Myocyte (in vitro differentiated cells): ENCODE measurements at places on chromosomes 12 and 14.

- no peak for DNase-seq
These were observed 10.5 kb downstream of the C12orf75 start for GRCh38 chr12:105341010-105341409.

GRCh38 chr12:48744251-48745008 is 27.9 kb upstream of the CCNT1 start:
- peak; percentile 83 for DNase-seq

DNA sequence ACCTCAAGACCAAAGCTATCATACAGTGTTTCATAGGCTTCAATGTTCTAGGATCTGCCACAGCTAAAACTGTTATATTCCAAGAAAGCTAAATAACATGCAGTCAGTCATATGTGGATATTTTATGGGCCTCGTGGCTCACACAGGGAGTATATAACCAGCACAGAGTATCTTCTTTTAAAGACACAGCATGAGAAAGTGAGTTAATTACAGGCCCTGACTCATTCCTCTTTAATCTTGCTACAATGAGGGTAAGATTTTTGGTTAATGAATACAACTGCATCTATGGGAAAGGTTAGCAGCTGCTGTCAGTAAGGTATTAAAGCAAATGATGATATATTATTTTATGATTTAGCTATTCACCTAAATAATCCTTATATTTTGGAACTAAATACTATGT is 111.0 kb downstream of the TRAFD1 start:
- DNase-seq, result peak; percentile 75

DNA sequence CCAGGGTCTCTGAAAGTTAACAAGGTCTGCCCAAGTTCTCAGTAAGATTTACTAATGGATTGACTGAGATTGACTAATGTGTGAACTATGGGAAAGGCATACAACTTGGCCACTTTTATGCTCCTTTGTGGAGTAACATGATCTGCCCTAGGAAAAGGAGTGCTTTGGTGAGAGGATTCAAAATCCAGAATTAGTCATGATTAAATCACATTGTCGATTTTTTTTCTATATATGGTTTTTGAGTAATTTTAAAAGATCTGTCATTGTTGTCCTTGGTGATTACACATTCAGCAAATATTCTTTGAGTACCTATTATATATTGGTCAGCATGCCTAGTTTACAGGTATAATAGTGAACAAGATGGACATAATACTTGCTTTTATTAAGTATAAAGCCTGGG is 147.7 kb upstream of the SYT10 start:
- DNase-seq, result peak; percentile 54

DNA sequence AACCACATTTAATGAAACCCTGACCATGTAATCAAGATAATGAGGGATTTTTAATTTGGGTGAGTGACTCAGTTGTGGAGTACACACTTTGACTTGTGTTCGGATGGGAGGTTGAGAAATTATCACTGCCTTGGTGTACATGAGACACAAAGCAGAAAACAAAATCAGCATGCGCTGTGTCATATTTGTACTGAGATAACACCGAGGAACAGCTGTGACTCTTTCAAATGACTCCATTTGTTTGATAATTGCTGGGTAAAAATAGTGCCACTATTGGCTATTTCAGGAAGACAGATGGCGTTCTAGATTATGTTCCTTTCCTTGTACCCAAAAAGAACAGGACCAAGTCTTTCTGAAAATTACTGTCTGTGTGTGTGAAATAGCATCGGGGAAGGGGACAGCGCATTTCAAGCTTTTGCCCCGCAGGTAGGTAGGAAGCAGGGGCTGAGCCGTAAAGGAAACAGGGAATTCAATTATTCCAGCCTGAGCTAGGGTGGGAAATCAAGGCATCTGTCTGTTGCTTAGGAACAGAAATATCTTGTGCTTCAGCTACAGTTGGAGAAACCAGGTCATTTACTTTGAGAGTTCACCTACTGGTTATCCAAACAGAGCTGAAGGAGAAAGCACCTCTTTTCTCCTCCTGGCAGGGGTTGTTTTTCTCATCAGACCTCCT is 114.3 kb downstream of the SNAPC1 start:
- DNase-seq, result peak; percentile 68

- DNase-seq, result no peak
These were observed 184.1 kb downstream of the CCER1 start for GRCh38 chr12:90770861-90771260.

DNA sequence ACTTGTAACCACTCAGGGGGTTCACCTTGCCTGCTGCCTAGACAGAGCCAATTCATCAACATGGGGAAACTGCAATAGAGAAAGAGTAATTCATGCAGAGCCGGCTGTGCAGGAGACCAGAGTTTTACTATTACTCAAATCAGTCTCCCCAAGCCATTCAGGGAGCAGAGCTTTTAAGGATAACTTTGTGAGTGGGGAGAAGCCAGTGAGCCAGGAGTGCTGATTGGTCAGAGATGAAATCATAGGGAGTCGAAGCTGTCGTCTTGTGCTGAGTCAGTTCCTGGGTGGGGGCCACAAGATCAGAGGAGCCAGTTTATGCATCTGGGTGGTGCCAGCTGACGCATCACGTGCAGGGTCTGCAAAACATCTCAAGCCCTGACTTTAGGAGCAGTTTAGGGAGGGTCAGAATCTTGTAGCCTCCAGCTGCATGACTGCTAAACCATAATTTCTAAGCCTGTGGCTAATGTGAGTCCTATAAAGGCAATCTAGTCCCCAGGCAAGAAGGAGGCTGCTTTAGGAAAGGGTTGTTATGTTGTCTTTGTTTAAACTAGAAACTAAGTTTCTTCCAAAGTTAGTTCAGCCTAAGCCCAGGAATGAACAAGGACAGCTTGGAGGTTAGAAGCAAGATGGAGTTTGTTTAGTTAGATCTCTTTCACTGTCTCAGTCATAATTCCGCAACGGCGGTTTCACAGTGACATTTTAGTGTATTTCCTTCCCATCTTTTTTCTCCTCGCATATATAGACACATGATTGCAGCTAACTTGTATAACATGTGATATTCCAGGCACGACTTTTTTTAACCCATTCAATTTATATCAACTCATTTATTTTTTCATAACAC is 68.9 kb upstream of the NCOR2 start:
- peak; percentile 89 for DNase-seq

- no peak for DNase-seq
These were observed 19.6 kb downstream of the NAP1L1 start for GRCh38 chr12:76064904-76065303.

DNA sequence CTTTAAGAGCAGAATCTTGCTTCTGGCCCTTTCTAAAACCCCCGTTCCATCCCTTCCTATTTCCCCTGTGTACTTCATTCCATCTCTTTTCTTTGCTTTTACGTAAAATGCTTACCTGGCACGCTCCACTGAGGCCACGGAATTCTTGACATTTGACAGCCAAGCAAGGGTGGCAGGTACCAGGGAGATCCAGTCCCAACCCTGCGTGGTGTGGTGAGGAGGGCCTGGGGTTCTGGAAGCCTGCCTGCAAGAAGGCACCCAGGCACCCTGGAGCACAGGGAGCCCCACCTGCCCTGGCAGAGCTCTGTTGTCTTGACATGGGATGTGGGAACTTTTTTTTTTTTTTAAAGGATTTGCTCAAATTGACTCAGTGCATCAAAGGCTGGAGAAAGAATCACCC is 48.6 kb downstream of the ITPK1 start:
- DNase-seq, result no peak

GRCh38 chr12:51383269-51383905 is 7.8 kb downstream of the GALNT6 start:
- no peak for DNase-seq

GRCh38 chr14:105495101-105495989 is 4.3 kb downstream of the TEDC1 start:
- no peak for DNase-seq

GRCh38 chr12:125469683-125470082 is 404.4 kb downstream of the AACS start:
- DNase-seq, result no peak

- DNase-seq, result no peak
These were observed 24.2 kb downstream of the ACACB start for GRCh38 chr12:109140560-109140959.

GRCh38 chr12:14424545-14424944 is 59.1 kb downstream of the ATF7IP start:
- DNase-seq, result no peak

DNA sequence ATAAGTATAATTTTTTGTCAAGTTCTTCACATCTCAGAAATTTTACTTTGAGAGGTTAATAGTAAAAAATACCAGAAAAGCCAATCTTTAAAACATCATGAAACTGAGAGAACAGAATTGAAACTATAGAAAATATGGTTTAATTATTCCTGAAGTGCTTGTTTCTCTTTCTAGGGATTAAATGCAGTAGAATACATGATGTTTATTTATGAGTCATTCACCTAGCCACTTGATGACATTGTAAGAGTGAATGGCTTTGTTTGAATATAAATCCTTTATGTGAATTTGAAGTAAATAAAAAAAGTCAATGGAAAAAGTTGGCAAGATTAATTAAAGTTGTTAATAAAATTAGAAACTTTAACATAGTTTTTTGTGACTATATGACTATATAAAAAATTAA is 48.4 kb downstream of the KTN1 start:
- no peak for DNase-seq

- no peak for DNase-seq
These were observed 1.7 kb downstream of the IRAK3 start for GRCh38 chr12:66190519-66191370.

GRCh38 chr12:89469361-89469760 is 55.2 kb downstream of the GALNT4 start:
- no peak for DNase-seq

GRCh38 chr12:9906873-9907272 is 25.3 kb downstream of the CLEC2A start:
- DNase-seq, result no peak

GRCh38 chr12:76450690-76451089 is 102.5 kb upstream of the BBS10 start:
- peak; percentile 33 for DNase-seq

- no peak for DNase-seq
These were observed 568.3 kb downstream of the TMEM121 start for GRCh38 chr14:106094654-106095189.

- DNase-seq, result no peak
These were observed 1074.6 kb upstream of the TMEM132C start for GRCh38 chr12:127192391-127192790.

- no peak for DNase-seq
These were observed 17.0 kb upstream of the SLC15A5 start for GRCh38 chr12:16294376-16294956.

DNA sequence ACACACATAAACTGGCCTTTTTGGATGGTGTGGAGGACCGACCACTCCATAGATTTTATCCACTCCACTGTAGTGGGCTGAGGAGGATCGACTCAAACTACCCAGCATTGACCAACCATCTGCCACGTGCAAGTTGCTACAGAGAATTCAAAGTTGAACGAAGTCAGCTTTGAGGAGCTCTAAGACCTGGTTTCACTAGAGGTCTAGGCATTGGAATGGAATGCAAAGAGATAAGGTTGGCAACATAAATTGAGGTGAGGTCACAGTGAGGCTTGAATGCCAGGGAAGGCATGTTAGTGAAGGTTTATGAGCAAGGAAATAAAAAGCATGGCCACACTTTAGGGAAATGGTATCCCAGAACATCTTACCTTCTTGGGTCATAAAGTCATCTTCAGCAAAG is 14.5 kb downstream of the VWF start:
- no peak for DNase-seq

DNA sequence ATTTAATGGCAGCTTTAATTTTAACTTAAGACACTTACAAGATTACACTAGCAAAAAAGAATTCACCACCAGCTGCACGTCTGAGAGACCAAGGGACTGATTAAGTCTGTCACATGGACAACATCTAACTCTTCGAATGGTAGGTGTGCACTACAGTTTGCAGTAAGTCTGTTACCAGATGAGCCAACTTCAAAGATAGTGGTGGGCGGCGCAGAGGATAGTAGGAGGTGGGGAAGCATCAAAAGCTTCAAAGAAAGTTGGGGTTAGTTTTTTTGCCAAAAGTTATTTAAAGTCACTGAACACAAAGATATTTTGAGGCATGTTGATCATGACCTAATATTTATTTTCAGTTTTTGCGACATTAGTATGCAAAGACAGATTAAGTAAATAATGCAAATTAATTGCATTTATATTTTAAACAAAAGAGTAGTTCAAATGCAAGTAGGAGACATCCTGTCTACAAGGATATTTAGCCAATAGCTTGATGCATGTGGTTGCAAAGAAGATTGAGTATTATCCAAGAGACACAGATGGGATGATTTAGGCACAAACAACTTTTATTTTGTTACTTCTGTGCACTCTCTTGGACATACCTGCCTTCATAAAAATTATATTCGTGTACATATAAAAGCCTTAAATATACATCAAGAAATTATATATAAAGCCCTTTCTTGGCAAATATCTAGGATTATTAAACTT is 327.7 kb downstream of the BMP4 start:
- DNase-seq, result no peak

DNA sequence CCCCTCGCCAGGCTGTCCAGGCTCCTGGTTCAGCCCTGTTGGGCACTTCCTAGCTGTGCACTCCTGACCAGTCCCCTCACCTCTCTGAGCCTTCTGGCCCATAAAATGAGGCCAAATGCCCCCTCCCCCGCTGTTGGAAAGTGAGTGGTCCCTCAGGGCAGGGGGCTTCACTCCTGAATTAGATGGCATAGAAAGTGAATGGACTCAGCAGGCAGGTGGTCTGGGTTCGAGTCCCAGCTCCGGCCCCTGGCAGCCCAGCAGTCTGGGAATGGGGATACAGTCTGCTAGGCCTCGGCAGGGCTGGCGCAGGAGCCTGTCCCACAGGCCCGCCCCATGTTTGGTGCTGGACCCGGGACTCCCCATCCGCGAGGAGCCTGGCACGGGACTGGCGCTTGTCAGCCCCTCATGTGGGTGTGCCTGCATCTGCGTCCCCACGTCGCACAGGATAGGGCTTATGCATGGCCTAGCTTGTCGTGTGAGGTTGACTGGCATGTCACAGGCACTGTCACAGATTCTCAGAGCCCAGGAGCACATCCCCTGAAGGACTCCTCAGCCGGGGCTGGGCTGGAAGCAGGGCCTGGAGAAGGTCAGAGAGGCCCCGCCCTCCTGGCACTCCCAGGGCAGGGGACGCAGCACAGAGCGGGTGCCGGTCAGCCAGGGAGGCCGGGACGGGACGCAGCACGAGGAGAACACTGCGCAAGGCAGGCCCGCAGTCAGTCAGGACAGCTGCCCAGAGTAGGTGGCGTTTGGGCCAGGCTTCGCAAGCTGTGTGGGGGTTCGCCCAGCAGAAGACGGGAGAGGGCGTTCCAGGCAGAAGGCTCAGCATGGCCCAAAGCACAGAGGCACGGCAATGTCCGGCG is 40.5 kb downstream of the DIO3 start:
- DNase-seq, result no peak

GRCh38 chr12:54653025-54653424 is 4.9 kb upstream of the DCD start:
- no peak for DNase-seq
